ENCODE measurements at places on chromosomes 11 and 22. TPM values are rescaled to one million over a fixed set of nuclear protein-coding genes. Genes with fewer than 3 reads are reported as not detected.

BEST1 gene
- polyA plus RNA-seq: 4.7 TPM

NXPE4 gene
- polyA plus RNA-seq: 0.04 TPM

OR2D2 gene
- polyA plus RNA-seq: not detected

PGR gene
- under 0.01 TPM for polyA plus RNA-seq

HTATIP2 gene
- 247 TPM for polyA plus RNA-seq

HBD gene
- 0.15 TPM for polyA plus RNA-seq

UPB1 gene
- polyA plus RNA-seq: 11.2 TPM

LDHAL6A gene
- polyA plus RNA-seq: not detected

C11orf16 gene
- not detected for polyA plus RNA-seq

MYBPC3 gene
- 0.04 TPM for polyA plus RNA-seq

CCDC73 gene
- polyA plus RNA-seq: 0.01 TPM

CRYBB3 gene
- 2.7 TPM for polyA plus RNA-seq

GRCh38 chr22:24474221-24474620, 20.9 kb upstream of the UPB1 start:
- no peak for DNase-seq

- DNase-seq: peak; percentile 23
Measured at GRCh38 chr11:35274909-35275785, 136.2 kb downstream of the CD44 start.

- DNase-seq: no peak
Measured at GRCh38 chr11:32606220-32606619, 22.6 kb downstream of the EIF3M start.

- DNase-seq: no peak
Measured at GRCh38 chr22:44172370-44173108, 8.2 kb upstream of the PARVG start.

DNA sequence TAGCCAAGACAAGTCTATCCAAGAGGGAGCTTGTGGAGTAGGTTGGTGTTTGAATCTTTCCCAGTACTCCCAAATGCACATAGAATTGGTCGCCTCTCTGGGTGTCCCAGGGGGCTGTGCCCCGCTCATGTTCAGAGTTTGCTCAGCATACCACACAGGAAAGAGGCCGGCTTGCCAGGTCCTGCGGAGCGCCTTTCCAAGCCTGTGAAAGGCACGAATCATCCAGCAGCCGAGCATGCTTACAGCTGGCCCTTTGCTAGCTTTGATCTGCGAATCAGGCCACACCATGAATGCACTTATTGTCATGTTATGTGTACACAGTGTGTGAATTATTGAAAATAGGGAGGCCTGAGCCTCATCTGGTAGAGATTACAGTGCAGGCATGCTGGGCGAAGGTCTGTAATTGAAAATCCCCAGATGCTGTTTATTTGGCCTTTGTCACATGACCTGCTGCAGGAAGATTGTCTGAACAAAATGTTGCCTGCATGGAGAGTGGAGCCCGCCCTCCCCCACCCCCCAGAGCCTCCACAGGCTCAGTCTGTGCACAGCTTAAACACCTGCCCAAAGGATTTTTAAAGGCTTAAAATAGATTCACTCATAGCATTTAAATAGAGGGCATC, 163.3 kb upstream of the RASSF10 start:
- DNase-seq: peak; percentile 84

DNA sequence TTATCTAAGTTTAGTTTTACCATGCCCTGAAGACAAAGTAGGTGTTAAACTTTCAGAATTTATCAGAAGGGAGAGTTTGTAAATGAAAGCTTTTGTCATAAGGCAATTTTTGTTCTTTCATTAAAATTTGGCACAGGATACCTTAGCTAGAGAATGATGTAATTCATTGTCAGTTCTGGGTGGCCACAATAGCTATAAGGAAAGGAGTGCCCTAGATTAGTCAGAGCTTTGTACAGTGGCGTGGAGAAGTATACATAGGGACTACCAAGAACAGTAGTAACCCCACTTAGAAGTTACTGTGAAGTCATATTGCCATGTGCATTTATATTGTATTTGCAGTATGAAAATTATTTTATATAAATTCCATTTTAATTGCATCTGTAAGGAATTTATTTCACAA, 126.3 kb upstream of the CARD18 start:
- DNase-seq: no peak

DNA sequence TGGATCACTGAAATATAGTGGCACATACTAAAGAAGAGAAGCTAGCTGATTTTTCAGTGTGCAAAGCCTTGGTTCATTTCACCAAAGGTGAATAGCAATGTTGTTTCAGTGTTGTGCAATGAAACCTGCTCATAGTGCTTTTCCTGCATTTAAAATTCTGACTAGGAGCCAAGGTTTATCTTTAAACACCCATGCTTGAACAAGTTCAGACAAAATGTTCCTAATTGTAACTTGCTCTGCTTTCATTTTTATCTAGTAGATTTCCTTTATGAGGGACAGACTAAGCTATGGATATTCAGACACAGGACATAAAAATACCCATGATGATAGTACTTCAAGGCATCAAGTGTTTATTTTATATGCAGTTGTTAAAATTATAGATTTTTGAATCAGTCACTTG, 47.7 kb downstream of the BBOX1 start:
- no peak for DNase-seq

DNA sequence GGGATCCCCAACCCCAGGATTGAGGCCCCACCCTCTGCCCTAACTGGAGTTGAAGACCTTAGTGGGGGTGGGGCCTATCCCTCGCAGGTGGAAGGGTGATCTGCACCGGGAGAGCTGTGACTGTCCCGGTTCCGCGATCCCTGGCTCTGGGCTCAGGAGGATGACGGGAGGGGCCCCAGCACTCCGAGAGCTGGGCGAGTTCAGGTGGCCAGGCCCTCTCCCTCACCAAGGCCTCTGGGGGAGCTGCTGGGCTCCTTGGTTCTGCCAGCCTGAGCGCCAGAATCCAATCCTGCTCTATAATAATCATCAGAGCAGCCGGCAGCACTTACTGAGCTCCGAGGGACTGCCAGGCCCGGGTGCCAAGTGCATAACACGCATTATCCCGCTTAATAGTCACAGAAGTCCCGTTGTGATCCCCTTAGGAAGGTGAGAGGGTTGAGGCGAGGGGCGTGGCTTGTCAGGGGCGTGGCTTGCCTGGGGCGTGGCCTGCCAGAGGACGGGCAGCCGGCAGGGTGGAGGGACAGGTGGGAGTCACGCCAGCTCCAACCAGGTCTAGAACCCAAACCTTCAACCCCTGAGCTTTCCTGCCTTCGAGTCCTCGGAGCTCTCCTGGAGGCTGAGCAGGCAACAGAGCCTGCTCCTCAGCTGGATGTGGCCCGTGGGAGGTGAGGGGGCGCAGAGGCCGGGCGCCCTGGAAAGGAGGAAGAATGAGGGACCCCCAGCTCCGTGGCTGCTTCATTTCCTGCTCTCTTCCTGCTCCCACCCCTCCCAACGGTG, 7.3 kb upstream of the SYT7 start:
- DNase-seq: peak; percentile 38

GRCh38 chr11:44244639-44245310, 65.2 kb downstream of the ALX4 start:
- no peak for DNase-seq

DNA sequence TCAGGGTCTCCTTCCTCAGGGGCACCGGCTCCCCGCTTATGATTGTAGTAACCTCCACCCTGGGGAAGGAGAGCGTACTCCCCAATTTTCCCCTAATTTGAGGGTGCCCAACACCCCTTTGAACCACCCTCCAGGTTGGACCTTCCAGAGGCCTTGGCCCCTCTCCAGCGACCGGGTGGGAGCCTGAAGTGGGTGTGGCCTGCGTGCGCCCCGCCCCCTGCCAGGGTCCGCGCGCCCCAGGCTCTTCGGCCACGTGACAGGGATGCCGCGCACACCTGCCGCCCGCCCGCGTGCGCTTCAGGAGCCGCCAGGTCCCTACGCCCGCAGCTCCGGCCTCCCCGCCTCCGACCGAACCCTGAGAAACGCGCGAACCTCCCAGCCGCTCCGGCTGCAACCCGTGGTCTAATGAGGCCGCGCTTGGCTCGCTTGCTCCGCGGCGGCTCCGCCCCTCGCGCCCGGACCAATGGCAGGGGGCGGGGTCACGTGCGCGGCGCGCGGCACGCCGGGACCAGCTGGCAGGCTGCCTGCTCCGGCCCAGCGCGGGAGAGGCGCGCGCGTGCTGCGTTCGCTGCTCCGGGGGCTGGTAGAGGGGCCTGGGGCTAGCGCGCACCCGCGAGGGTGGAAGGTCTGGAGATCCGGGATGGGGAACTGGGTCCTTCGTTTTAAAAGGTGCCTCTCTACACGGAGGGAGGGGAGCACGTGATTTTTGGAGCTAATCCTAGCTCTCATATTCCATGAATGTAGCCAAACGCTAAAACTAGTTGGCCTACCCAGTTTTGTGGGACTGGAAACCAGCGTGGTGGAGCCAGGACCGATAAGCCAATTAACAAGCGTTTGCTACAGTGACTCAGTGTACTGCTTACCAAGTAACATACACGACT, at the start of gene FOXRED2:
Gene FOXRED2, minus strand, starts transcription at position 404 of the 881 bp plus-strand sequence. CDS start 618 bp downstream, outside the sequence.
- DNase-seq: peak; percentile 95

- DNase-seq: no peak
Measured at GRCh38 chr22:24103301-24103700, 78.0 kb upstream of the SUSD2 start.

GRCh38 chr11:63832336-63832735, 6.6 kb upstream of the MARK2 start:
- DNase-seq: no peak

- DNase-seq: no peak
Measured at GRCh38 chr11:57414612-57415212, 12.2 kb downstream of the SLC43A3 start.

DNA sequence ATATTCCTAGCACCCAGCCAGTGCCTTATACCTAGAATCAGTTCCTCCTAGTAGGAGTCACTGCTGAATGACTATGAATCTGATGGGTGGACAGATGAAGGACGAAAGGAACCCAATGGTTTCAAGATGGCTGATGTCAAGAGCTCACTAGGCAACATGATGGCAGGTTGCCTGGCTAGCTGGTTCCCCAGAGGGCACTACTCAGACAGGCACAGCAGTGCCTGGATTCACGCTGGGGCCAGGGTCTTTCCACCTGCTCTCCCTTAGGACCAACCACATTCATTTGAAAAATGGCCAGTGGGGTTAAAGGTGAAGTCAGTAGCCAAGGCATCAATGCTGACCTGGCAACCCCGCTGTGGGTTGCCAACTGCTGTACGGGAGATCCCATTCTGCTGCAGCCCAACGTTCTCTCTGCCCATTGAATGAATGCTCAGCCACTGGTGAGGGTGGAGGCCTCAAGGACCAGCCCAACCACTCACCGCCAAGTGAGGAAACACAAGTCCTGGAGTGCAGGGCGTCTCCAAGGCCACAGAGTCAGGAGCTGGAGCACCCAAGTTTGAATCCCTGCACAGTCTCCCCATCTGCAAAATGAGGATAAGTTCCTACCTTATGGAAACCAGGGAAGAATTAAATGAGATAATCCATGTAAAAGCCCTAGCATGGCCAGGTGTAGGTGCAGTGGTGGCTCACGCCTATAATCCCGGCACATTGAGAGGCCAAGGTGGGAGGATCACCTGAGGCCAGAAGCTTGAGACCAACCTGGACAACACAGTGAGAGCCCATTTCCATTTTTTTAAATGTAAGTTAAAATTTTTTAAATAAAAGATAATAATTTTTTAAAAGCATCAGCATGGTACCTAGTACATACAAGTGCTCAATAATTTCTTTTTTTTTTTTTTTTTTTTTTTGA, 12.4 kb downstream of the MYH9 start:
- DNase-seq: no peak

- DNase-seq: no peak
Measured at GRCh38 chr22:37985751-37986281, 1.5 kb upstream of the SOX10 start.

DNA sequence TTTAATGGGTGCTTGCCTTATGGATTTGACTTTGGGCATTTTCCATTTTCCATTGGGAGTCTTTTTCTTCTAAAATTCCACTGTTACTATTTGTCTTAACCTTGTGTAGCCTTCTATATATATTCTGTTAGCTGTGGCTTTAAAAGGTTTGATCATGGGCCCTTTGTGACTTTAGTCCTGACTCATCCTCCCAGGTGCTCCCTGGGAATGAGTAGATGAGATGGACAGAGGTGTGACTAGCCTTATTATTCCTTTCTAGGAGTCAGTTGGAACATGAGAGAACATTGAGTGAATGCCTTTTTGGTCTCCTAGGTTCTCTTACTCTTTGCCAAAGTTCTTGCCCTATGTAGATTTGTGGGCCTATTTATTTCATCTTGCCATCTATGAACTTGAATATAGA, 39.0 kb downstream of the DDX10 start:
- no peak for DNase-seq

Data from small intestine (tissue), 16 donors.